Liver (tissue), 10 donors: ENCODE measurements at places on chromosomes 4 and X.

DNA sequence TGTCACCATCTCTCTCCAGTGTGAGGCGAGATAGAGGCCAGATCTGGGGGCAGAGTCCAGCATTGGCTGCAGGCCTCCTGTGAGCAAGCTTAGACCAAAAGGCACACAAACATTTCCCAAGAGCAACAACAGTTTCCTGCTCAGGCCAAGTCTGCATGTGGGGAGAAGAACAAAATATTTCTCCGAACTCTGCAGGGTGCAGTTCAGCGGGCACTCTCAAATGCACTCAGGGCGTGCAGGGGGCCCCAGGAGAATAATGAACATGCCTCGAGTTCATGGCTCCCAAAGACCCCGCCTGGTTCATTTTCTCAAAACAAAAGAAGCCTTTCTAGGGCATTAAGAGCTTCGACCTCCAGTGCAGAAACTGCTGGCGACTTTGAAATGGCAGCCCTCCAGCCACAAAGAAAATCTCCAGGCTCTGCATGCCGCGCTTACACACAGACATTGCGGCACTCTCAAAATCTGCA lies 57.8 kb upstream of the HELT start:
- no peak for DNase-seq

DNA sequence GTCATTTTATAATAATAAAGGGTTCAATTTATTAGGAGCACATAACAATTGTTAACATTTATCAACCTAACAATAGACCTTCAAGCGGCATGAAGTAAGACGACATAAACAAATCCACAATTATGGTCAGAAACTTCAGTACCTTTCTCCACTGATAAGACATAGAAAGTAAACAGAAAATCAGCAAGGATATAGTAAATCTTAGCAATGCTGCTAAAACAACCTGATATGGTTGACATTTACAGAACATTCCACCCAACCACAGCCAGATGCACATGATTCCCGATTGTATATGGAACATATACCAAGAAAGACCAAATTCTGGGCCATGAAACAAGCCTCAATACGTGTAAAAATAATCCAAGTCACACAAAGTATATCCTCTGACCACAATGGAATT lies 71.3 kb downstream of the ZFYVE28 start:
- DNase-seq: no peak

DNA sequence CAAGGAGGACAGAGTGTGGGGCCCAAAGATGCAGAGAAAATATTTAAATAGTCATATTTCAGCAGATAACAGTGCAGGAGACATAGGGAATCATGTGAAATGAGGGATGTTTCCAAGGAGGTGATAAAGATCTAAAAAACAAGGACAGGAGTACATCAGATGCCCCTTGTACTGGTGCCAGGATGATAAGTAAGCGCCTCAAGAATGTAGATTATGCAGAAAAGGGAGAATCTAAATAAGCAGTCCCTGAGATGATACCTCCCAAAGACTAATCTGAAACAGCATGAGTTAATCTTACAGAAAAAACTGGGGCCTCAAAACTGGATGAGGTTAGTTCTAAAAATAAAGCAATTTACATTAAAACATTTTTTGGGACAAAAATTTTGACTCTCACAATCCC lies 136.1 kb upstream of the WDFY3 start:
- no peak for DNase-seq

DNA sequence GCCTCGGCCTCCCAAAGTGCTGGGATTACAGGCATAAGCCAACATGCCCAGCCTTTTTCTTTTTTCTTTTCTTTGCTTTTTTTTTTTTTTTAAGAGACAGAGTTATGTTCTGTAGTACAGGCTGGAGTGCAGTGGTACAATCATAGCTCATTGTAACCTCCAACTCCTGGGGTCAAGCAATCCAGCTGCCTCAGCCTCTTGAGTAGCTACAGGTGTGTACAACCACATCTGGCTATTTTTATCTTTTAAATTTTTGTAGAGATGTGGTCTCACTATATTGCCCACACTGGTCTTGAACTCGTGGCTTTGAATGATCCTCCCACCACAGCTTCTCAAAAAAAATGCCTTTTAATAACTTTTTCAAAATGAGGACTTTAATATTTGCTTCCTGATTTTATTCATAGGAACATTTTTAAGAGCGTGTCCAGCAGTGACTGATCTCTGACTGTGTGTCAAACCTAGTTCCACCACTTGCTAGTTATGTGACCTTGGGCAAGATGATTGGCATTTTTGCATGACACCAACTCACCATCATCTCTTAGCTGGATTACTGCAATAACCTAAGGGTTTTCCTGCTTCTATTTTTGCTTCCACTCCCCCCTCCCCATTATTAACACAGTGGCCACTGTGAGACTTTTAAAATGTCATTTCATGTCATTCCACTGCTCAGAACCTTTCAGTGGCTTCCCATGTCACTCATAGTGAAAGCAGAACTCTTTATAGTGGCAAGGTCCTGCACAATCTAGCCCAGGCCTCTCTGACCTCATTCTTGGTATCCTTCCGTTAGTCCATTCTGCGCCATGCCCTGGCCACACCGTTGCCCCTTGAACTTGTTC lies 4.5 kb upstream of the TNIP3 start:
- no peak for DNase-seq

GRCh38 chr4:138727731-138728130 lies 287.9 kb upstream of the NOCT start:
- DNase-seq: no peak

GRCh38 chr4:30950737-30951136 lies 230.6 kb downstream of the PCDH7 start:
- DNase-seq: no peak

- DNase-seq: no peak
Measured at GRCh38 chr4:72314869-72315268, 254.2 kb downstream of the ADAMTS3 start.

DNA sequence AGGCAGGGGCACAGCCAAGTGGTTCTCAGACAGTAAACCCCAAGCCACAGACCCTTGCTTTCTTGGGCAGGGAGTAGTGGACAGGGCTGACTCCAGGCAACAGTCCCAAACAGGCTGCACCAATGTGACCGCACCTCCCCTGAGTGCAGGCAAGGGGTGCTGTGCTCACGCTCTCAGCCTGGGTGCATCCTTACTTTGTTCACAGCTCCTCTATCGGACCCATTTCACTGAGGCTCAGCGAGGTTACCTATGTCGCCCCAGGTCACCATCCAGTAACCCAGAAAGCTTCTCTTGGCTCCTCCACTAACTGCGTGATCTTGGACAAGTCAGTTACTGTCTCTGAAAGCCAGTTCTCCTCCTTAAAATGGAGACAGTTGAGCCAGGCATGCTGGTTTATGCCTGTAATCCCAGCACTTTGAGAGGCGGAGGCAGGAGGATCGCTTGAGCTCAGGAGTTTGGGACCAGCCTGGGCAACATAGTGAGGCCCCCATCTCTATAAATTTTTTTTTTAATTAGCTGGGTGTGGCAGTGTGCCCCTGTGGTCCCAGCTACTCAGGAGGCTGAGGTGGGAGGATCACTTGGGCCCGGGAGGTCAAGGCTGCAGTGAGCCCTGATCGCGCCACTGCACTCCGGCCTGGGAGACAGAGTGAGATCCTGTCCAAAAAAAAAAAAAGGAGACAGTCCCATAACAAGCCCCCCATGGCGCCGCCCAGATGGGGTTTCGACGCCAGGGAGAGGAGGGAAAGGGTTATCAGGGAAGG lies 823 bp upstream of the MAN2B2 start:
- DNase-seq: no peak
